CD4-positive, alpha-beta memory T cell (primary cell): ENCODE measurements at places on chromosomes 5 and 9. TPM values are rescaled to one million over a fixed set of nuclear protein-coding genes. Genes with fewer than 3 reads are reported as not detected.
A peak's percentile ranks its signal among the peaks of the same experiment; 100 is the strongest.

GRCh38 chr9:5857928-5858327, 25.0 kb upstream of the ERMP1 start:
- H3K27me3 ChIP-seq: no peaks in the 10 kb centered on the region
- H3K27ac ChIP-seq: no peak overlapping the region
- H3K36me3 ChIP-seq: no peaks in the 10 kb centered on the region

DNA sequence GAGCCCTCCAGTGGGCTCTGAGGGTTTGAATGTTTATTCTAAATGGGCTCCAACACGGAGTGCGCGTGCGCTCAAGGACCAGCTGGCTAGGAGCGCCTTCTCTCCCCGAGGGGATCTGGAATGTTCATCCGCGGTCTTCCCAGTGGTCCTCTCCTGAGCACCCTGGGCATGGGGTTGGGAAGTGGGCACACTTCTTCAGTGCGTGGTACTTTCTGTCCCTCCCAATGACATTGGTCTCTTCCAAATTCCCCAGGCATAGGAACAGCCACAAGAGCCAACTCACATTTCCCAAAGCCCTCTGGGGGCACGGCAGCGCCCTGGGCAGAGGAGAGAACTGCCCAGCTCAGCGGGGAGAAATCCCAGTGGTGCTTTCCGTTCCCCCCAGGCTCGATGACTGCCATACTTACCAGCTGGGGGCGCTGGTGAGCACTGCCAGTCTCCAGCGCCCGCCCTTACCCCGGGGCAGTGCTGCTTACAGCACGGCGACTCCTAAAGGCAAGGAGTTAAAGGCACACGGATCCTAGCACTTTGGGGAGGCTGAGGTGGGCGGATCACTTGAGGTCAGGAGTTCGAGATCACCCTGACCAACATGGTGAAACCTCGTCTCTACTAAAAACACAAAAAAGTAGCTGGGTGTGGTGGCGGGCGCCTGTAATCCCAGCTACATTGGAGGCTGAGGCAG, 29.9 kb upstream of the OBP2B start:
- DNase-seq: peak; percentile 54
- H3K4me3 ChIP-seq: no peak overlapping the region
- no peaks in the 10 kb centered on the region for H3K27me3 ChIP-seq
- no peaks in the 10 kb centered on the region for H3K36me3 ChIP-seq
- peak overlapping the region; percentile 2 for H3K27ac ChIP-seq

DNA sequence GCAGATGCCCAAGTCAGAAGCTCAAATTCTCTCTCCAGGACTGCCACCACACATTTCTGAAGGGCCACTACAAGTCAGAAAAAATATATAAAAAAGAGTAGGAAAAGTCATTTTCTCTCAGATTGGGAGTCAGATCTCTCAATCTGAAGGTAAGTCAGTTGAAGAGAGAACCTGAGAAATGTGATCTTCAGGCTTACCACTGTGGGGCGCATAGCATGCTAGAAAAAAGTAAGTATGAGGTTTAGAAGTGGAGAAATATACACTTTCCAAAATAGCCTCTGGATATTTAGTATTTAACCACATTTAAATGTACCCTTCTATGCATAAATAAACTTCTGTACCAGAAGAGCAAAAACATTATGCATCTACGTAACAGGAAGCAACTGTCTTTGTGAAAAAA, 800.7 kb upstream of the CTNND2 start:
- H3K4me1 ChIP-seq: no peaks in the 10 kb centered on the region
- H3K27me3 ChIP-seq: no peaks in the 10 kb centered on the region

- DNase-seq: peak; percentile 72
- H3K4me3 ChIP-seq: peak overlapping the region; percentile 13
- H3K36me3 ChIP-seq: peaks cover 8% of the 10 kb centered on the region
- H3K27me3 ChIP-seq: peaks cover 13% of the 10 kb centered on the region
- H3K4me1 ChIP-seq: peaks cover 48% of the 10 kb centered on the region
- peak overlapping the region; percentile 97 for H3K27ac ChIP-seq
These were observed 1.1 kb downstream of the RICTOR start for GRCh38 chr5:39072925-39073766.

GRCh38 chr9:89720696-89721175, 115.9 kb downstream of the GADD45G start:
- H3K4me3 ChIP-seq: no peak overlapping the region
- no peaks in the 10 kb centered on the region for H3K27me3 ChIP-seq
- H3K36me3 ChIP-seq: no peaks in the 10 kb centered on the region
- no peak overlapping the region for H3K27ac ChIP-seq

- DNase-seq: no peak
- H3K4me3 ChIP-seq: no peak overlapping the region
- H3K4me1 ChIP-seq: no peaks in the 10 kb centered on the region
- no peaks in the 10 kb centered on the region for H3K36me3 ChIP-seq
These were observed 15.6 kb upstream of the FAM81B start for GRCh38 chr5:95375591-95375990.

- no peak overlapping the region for H3K27ac ChIP-seq
- H3K4me1 ChIP-seq: no peaks in the 10 kb centered on the region
- H3K36me3 ChIP-seq: no peaks in the 10 kb centered on the region
- no peak overlapping the region for H3K4me3 ChIP-seq
- H3K27me3 ChIP-seq: no peaks in the 10 kb centered on the region
- no peak for DNase-seq
These were observed 128.1 kb downstream of the CRB2 start for GRCh38 chr9:123484130-123484529.

The PRRC1 gene
- total RNA-seq: 57.0 TPM

The LEAP2 gene
- 8.8 TPM for total RNA-seq

The PCDHGA4 gene
- total RNA-seq: not detected
